ENCODE measurements at places on chromosomes 4 and X. TPM values are rescaled to one million over a fixed set of nuclear protein-coding genes. Genes with fewer than 3 reads are reported as not detected.

GRCh38 chr4:133624744-133625143 lies 475.6 kb downstream of the PCDH10 start:
- no peak for DNase-seq

Gene PRSS12
- 5.3 TPM for total RNA-seq

DNA sequence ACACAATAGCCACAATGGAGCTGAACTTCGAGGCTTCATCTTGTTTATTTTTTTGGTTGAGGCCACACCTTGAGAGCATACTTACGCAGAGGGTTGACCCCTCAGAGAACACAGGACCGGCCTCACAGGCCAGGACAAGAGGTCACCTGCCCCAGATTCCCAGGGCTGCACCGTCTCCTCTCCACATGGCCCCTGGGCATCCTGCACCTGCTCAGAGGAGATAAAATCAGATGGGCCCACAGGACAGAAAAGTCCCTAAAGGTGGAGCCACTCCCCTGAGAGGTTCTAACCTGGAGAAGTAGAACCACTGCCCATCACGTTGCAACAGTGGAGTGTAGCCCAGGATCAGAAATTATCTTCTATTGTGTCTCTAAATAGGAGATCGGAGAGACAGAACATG lies 1.1 kb upstream of the CLDN24 start:
- DNase-seq: no peak

Gene TRIM61
- 0.59 TPM for total RNA-seq

GRCh38 chr4:57763070-57763469 lies 652.9 kb upstream of the IGFBP7 start:
- no peak for DNase-seq

- DNase-seq: no peak
Measured at GRCh38 chrX:41666251-41666650, 22.5 kb upstream of the GPR34 start.

Gene FAT4
- total RNA-seq: 9.0 TPM

Gene ODAPH
- 1.0 TPM for total RNA-seq

GRCh38 chr4:123480706-123481418 lies 84.3 kb downstream of the SPRY1 start:
- no peak for DNase-seq

Gene MAGEB17
- total RNA-seq: not detected

Gene LARP1B
- total RNA-seq: 24.4 TPM

- no peak for DNase-seq
Measured at GRCh38 chrX:134803551-134804183, 145.4 kb upstream of the PLAC1 start.

DNA sequence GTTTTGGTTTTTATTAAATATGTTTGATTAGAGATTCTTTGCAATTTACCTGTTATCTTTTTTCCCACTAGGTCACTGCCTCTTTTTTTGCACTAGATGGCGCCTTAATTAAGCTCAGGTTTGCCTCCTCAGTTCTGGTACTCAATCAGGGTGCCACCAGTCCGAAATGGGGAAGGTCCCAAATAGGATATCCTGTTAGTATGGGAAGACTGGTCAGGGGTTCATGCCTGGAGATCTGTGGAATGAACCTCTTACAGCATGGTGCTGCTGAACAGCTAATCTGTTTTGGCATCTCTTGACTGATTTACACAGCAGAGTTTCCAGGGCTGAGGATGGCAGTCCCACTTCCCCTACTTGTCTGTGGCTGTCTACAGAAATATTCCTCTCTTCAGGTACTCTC lies 24.2 kb upstream of the VSIG1 start:
- DNase-seq: no peak

GRCh38 chrX:357693-358471 lies 28.8 kb downstream of the PPP2R3B start:
- no peak for DNase-seq

Gene SSX4B
- not detected for total RNA-seq

DNA sequence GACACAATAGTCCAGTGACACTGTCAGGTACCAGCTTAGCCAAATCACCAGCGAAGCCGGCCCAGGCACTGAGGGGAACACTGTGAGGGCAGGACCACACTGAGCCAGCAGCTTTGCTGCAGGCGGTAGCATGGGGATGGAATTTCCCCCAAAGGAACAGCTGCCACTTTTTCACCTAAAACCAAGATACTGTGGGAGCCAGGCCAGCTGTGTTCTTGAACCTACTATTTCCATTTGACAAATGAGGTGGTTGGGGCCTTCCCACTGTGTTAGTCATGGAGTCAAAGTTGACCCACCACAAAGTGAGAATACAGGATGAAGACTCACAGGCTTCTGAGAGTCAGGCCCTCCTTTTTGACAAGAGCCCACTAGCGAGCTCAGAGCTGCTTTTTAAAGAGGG lies 70.7 kb upstream of the SH3RF1 start:
- no peak for DNase-seq

Gene RIBC1
- total RNA-seq: 1.8 TPM

Gene KCNIP4
- total RNA-seq: 146 TPM

Gene HTN3
- not detected for total RNA-seq
